ENCODE measurements at places on chromosomes 13 and 19.

DNA sequence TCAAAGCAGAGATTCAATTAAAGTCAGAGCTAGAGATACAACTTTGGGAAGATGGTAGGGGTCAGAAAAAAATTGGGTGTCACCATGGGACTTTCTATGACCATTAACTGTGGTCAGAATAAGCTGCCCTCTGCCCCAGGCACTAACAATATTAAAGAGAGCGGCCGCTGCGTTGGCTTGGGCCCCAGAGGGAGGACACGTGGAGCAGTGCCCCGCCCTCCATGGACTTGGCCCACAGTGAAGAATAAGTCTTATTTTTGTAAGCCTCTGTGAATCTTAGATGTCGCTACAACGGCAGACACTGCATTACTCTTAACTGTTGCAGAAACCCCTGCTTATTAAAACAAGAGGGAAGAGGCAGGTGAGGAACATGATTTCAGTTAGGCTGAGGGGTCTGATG, 172.7 kb downstream of the UQCRFS1 start:
- DNase-seq = no peak

DNA sequence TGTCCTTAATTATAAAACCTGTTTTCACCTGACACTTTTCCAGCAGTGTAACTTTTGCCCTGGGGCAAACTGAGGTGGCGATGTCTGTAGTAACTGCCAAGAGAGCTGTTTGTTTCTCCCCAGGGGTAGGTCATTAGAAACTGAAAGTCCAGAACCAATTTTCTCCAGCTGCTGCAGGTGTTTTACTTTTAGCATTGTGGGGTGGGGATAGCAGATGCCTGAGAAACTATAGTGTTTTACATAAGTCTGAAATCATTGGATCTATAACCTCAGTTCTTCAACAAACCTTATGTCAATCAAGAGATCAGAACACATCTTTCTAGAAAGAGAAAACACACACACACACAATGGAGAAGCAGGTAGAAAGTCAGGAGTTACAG, 92.7 kb downstream of the LHFPL6 start:
- no peak for DNase-seq

DNA sequence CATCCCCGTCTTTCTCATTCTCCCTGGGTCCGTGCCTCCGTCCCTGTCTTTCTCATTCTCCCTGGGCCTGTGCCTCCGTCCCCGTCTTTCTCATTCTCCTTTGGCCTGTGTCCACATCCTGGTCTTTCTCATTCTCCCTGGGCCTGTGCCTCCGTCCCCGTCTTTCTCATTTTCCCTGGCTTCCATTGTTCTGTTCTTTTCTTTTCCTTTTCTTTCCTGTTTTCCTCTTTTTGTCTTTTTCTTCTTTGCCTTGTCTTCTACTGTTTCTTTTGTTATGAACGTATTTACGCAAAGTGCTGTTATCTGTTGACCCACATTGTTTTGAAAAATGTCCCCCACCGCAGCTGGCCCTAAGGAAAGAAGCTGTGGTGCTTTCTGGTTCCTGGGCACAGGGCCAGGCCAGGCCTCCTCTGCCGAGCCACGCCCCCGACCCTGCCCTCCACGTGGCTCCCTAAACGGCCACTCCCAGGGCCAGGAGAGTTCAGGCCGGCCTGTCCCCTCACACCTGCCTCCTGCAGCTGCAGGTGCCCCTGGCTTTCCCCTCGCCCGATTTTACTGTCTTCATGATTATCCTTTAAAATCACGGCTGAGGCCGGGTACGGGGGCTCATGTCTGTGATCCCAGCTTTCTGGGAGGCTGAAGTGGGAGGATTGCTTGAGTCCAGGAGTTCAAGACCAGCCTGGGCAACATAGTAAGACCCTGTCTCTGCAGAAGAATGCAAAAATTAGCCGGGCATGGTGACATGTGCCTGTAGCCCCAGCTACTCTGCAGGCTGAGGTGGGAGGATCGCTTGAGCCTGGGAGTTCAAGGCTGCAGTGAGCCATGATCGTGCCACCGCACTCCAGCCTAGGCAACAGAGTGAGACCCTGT, 14.0 kb upstream of the TMPRSS9 start:
- no peak for DNase-seq

DNA sequence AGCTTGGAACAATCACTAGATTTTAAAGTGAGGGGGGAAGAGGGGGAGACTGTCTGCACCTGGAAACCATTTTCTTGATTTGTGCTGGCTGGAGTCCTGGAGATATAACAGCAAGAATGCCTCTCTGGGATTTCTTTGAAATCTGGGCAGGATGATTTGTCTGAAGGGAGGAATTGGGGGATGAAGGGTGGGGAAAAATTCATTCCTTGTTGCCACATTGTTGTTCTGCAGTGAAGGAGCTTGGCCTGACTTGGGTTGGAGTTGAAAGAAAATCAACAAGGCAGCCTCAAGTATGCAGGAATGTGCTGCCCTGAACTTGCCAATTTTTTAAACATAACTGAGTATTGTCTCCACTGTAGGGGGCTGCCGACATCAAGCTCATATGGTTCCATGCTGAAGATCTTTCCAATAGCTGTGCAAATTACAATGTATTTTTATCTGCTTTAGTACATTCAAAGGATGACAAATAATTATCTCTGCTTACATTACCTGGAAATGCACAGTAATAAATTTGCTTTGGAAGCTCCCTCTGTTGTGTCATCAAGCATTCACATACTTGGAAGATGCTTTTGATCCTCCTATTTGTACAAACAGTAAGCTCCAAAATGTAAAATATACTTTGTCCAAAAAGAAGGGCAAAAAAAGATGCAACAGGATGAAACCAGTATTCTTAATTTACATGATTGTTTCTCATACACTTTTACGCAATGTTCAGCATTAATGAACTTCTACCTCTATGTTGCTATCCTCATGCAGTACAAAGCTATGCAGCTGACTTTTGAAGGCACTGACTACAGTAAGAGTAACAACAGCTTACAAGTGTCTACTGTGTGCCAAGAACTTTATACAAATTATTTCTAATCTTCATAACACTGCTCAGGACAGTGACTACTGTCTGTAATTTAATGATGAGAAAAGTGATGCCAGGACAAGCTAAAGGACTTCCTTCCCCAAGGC, 627.9 kb upstream of the KLF12 start:
- no peak for DNase-seq

DNA sequence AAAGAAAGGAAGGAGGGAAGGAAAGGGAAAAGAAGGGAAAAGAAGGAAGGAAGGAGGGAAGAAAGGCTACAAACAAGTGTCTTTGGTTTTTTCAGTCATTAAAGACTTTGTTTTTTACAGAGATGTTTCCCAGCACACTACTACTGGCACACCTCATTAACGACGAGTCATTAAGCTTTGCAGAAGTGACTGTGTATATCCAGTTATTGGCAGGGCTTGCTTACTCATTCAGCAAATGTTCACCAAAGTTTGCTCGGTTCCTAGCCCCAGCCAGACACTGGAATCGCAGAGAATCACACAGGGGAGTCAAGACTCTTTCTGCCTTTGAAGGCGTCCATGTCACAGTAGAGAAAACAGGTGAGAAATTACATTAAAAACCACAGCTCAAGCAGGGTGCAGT, 4.3 kb downstream of the NLRP12 start:
- no peak for DNase-seq

DNA sequence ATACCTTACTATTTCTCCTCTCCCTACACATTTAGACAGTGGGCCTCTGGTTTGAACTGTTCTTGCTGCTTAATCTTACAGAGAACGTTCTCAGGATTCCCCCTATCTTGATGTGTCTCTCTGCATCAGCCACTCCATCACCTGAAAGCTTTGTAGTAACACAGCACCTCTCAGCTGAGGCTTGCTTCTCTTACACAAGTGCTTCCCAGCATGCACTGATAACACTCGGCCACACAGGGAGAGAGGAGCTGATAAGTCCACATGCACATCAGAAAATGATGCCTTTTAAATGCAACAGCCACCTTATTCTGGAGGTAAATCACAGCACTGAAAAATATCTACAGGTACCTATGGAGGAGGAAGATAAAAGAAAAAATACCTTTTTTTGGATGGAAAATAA, 192.2 kb upstream of the TSHZ3 start:
- DNase-seq = no peak

- no peak for DNase-seq
These were observed 34.9 kb upstream of the POP4 start for GRCh38 chr19:29571181-29571580.
